Tongue (tissue), 3 donors: ENCODE measurements at places on chromosomes 12 and 14.
A peak's percentile ranks its signal among the peaks of the same experiment; 100 is the strongest.

GRCh38 chr14:44979273-44979672 is 17.3 kb downstream of the TOGARAM1 start:
- no peak for DNase-seq

GRCh38 chr12:66199831-66200509 is 11.0 kb downstream of the IRAK3 start:
- DNase-seq, result no peak

DNA sequence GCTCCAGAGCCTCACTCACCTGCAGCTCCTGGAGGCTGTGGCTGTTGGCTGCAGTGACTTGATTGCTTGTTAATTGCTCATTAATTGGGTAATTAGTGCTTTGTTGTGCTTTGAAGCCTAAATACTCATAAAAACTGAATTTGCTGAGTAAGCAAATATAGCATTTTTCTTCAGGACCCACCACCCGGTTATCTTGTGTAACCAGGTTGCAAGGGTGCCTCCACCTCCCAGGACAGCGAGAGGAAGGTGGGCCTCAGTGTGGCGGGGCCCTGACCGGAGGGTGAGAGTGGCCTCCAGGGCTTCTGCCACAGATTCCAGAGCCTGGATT is 48.7 kb downstream of the FBRSL1 start:
- no peak for DNase-seq

GRCh38 chr14:25826105-25826504 is 771.7 kb downstream of the NOVA1 start:
- DNase-seq, result no peak

- no peak for DNase-seq
These were observed 1.3 kb downstream of the MAX start for GRCh38 chr14:65100922-65101541.

- no peak for DNase-seq
These were observed 86.7 kb downstream of the NCOR2 start for GRCh38 chr12:124480469-124481256.

DNA sequence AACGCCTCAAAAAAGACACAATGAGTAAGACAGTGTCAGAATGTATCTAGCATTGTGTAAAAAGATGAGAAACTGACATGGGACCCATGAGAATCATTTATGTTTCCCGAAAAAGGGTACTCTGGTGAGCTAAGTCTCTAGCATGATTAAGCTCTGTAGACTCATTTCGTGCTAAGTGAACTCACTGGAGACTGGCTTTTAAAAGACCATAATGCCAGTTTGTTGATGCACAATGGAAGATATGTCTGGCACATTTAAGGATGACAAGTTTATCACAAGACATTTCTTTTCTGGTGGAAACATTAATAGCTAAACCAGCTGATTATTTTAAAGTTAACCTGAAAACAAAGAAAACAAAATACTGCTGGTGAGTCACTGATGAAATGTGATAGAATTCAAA is 233.5 kb downstream of the SLC2A13 start:
- no peak for DNase-seq

DNA sequence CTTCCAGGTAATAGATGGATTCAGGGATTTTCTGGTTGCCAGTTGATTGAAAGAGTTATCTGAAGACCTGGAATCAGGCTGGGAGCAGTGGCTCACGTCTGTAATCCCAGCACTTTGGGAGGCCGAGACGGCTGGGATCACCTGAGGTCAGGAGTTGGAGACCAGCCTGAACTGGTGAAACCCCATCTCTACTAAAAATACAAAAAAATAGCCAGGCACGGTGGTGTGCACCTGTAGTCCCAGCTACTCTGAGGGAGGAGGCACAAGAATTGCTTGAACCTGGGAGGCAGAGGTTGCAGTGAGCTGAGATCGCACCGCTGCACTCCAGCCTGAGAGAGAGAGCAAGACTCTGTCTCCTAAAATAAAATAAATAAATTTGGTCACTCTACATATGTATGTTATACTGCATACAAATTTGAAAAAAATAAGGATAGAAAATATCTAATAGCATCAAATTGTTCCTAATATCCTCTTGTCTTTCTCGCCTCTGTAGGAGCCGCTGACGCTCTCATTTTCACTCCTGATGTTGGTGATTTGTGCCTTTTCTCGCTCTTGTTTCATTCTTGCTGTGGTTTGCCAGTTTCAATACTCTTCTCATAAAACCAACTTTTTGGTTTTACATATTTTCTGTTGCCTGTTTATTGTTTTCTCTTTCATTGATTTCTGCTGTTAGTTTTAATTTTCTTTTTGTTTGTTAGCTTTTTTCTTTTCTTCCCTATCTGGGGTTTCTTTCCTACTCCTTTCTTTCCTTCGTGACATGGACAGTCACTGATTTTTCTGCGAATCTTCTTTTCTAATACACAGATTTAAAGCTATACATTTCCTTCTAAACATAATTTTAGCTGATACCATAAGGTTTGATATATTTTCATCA is 23.8 kb upstream of the PLD4 start:
- no peak for DNase-seq

DNA sequence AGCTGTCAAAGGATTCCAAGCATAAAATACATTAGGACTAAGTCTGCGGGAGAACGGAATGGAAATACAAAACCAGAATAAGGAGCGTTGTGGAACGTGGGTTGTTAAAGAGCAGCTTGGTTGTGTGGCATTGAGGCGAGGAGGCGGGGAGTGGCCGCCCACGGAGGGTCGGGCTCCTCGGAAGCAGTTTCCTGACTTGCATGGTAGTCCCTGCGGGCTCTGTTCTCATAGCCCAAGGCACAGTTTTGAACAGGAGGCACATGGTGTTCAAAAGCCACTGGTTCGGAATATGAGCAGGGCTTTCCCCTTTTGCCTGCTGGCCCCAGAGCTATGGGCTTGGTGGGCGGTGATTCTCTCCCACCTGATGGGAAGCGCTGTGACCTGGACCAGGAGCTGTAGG is 12.2 kb downstream of the DDX51 start:
- DNase-seq, result no peak

GRCh38 chr12:65157091-65157490 is 12.3 kb upstream of the LEMD3 start:
- DNase-seq, result no peak

- peak; percentile 49 for DNase-seq
These were observed 34.8 kb downstream of the FBXO21 start for GRCh38 chr12:117155278-117156060.

DNA sequence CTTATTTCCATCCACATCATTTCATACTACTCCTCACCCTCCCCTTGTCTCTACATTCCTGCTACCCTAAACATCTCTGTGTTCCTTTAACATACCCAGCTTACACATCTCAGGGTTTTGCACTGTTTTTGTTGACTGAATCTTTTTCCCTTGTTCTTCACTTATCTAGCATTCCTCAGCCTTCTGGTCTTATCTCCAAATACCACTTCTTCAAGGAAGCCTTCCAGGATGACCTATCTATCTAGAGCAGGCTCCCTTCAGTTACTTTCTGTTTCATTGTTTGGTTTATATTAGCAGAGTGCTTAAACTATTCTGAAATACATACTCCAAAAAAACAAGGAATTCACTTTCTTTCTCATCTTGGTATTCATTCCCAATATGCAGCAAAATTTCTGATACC is 353.1 kb downstream of the NAV3 start:
- no peak for DNase-seq

DNA sequence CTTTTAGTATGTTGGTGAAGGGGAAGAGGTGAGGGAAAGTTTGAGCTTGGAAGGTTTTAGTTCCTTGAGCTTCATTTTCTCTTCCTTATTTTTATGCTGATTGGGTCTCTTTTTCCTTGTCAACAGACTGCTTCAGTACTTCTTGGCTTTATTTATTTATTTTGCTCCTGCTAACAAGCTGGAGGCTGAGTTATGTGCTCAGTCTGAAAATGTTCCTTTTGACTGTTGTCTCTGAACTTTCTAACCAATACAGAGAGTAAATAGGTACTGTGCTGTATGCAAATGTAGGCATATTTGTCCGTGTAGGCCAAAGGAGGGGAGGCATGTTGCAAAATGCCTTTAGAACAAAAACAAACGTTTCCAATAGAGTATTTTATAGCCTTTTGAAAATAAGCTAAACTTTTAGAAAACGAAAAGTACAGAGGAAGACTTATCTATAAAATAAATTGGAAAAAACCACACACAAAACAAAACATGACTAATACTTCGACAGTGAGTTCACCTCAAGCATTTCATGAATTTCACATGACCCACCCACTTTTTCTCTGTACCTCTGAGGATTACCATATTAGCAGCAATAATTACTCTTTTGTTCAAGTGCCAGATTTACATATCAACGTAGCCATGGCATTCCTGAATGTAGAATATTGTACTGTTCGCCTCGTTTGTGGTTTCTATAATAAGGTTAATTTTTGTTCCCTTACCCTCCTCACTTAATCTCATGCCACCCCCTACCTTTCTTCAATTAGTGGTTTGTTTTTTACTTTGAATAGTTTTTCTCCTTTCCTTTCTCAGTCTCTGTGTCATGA is 4.7 kb upstream of the CREBL2 start:
- DNase-seq, result no peak

GRCh38 chr14:105468621-105469241 is 5.9 kb upstream of the CRIP2 start:
- DNase-seq, result no peak

DNA sequence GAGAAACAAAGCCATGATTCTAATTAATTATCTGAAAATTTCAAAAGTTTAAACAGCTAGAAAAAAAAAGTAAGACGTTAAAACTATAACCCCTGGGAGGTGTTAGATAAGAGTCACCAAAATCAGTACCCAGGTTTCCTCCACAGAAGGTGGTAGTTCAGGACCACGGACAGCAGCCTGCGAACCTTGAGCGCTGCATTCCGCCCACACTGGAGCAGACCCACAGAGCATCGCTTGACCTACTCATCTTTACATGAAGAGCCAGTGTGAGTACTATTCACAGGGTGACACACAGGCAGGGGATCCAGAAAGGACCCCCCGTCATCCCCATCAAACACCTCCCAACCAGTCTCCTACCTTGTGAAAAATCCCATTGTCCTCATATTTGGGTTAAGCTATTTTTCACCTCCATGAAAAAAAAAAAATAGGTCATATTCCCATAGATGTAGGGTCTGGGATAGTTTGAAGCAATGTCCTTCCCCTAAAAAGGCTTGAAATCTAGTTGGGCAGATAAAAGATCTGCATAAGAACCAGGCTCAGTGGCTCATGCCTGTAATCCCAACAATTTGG is 8.8 kb upstream of the CHGA start:
- DNase-seq, result peak; percentile 72

DNA sequence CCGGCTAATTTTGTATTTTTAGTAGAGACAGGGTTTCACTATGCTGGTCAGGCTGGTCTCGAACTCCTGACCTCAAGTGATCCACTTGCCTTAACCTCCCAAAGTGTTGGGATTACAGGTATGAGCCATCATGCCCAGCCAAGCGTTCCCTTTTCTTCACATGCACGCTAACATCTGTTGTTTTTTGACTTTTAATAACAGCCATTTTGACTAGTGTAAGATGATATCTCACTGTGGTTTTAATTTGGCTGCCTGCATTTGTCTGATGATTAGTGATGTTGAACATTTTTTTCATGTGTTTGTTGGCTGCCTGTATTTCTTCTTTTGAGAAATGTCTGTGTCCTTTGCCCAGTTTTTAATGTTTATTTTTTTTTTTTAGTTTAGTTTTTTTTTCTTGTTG is 10.2 kb upstream of the YARS2 start:
- no peak for DNase-seq

- DNase-seq, result no peak
These were observed 66.4 kb upstream of the LTA4H start for GRCh38 chr12:96101806-96102205.

DNA sequence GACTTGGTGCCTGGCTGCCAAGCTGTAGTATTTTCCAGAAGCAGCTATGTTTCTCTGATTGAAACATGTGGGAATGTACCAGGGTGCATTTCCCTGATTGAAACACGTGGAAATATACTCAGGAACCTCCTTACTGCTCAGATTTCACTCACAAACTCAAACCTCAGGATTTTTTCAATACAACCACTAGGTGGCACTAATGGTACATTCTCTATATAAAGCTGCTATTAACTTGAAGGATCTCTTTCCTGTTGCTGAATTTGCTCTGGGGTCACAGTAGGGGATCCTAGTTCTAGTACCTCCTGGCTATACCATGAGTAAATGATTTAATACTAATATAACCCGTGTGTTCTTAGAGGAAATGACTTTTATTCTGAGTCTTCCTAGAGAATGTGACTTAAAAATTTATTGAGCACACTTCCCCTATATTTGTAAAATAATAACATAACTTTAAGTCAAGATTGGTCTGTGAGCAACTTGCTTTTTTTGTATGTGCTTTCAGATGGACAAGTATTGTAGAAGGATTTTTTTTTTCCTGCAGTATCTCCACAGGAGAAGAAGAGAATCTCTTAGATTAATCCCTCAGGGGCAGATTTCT is 173.8 kb upstream of the MIS18BP1 start:
- peak; percentile 51 for DNase-seq

DNA sequence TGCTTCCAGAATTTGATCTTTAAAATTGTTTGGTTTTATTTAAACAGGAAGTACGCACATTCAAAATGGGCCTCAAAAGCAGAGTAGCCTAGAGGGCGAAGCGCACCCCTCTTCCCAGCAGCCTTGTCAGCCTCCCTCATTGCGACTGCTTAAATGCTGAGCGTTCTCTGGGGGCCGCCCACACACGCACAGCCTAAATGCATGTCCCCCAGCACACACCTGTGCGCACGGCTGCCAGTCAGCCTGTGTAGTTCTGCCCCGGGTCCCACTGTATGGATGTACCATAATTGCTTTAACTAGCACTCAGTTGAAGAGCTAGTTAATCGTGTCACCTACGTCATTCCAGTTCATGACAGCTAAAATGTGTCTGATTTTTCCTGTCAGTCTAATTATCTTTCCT is 79.3 kb downstream of the TESC start:
- DNase-seq, result no peak

DNA sequence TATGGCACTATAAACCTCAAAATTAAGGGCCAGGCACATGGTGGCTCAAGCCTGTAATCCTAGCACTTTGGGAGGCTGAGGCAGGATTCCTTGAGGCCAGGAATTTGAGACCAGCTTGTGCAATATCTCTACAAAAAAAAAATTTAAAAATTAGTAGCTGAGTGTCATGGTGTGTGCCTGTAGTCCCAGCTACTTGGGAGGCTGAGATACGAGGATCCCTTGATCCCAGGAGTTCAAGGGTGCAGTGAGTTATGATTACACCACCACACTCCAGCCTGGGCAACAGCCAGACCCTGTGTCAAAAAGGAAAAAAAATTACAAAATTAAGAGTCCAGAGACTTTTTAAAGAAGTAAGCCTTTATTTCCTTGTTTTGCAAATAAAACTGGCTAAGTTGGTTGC is 1.8 kb upstream of the GCN1 start:
- DNase-seq, result no peak

GRCh38 chr12:78698747-78699146 is 165.8 kb upstream of the SYT1 start:
- DNase-seq, result no peak

GRCh38 chr12:20369305-20370013 is 1.1 kb downstream of the PDE3A start:
- DNase-seq, result peak; percentile 86

DNA sequence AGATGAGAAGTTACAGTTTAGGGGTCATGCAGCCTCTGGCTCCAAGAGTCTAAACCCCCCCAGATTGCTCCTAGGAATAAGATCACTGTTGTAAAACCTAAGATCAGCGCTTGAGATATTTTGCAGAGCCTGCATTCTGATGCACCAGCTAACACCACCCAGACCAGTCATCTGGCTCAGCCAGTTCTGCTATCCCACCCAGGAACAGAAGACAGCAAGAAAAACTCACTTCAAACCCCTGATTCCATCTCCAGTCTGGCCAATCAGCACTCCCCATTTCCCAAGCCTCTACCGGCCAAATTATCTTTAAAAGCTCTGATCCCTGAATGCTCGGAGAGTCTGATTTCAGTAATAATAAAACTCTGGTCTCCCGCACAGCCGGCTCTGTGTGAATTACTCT is 158.6 kb downstream of the ZNF664 start:
- no peak for DNase-seq
